ENCODE measurements at places on chromosomes 7 and 10.
A peak's percentile ranks its signal among the peaks of the same experiment; 100 is the strongest.

DNA sequence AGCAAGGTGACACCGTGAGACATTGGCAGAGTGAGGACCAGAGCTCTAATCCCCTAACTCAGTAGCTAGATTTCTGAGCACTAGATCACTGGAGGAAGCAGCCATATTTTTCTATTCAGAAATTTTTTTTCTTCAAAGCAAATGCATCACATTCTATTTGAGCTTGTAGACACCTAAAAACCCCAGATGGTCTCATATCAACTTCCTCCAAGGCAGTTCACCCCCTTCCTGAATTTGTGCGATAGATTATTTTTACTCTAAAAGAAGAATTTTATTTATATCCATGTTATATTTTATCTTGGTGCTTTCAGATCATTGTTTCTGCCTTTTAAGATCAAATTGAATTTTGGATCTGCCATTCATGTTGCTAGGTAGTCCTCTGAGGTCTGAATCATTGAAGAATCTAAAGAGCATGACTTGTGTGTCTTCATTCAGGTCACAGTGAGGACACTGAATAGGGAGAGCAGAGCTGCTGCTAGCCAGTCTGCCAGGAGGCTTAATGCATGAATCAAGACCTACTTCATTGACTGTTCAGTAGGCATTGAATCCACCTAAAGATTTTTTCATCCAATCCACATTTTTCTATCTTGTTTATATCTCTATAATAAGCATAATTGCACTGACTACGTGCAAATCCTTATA is 92.9 kb upstream of the LRRTM3 start:
- peak; percentile 41 for DNase-seq

GRCh38 chr7:1769286-1770200 is 99.5 kb downstream of the ELFN1 start:
- DNase-seq = no peak

DNA sequence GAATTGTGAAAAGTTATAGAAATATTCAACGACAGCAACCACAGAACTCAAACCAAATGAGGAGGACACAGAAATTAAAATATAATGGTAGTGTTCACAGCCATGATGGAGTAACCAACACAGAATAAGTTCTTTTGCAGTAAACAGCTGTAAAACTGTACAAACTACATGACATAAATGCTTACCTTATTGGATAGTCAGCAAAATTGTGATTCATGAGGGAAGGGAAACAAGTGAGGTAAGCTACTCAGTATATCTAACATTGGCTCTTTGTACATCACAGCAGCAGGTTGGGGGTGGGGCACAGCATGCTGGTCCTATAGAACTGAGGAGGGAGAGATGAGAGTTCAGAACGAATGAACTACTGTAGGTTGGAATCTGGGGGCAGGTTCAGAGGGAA is 86.4 kb downstream of the CDC14C start:
- DNase-seq = no peak

DNA sequence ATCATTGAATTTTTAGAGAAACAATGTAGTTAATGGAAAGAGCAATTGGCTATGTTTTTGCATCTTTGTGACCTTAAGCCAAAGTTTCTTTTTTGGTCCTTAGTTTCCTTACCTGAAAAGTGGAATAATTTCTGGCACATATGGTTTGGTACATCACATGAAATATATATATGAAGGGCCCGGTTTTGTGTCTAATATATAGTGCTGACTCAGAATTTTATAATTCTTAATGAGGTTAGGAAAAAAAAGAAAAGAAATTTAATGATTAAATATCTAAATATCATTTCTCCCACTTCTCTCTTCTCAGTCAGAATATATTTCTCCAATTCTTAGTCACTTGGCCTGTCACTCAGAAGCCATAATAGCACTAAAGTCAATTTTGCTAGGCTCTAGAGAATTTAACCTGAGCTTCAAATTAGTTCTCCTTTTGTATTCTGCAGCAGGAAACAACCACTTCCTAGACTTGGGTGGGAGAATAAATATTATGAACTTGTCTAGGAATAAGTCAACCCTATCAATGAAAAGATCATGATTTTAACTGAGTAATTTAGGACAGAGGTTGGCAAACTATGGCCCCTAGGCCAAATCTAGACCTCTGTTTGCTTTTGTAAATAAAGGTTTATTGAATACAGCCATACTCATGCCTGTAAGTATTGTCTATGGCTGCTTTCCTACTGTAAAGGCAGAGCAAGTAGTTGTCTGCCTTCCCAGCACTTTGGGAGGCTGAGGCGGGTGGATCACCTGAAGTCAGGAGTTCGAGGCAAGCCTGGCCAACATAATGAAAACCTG is 34.6 kb downstream of the PPP1R9A start:
- no peak for DNase-seq

- no peak for DNase-seq
These were observed 40.3 kb downstream of the SLC37A3 start for GRCh38 chr7:140358024-140358411.

DNA sequence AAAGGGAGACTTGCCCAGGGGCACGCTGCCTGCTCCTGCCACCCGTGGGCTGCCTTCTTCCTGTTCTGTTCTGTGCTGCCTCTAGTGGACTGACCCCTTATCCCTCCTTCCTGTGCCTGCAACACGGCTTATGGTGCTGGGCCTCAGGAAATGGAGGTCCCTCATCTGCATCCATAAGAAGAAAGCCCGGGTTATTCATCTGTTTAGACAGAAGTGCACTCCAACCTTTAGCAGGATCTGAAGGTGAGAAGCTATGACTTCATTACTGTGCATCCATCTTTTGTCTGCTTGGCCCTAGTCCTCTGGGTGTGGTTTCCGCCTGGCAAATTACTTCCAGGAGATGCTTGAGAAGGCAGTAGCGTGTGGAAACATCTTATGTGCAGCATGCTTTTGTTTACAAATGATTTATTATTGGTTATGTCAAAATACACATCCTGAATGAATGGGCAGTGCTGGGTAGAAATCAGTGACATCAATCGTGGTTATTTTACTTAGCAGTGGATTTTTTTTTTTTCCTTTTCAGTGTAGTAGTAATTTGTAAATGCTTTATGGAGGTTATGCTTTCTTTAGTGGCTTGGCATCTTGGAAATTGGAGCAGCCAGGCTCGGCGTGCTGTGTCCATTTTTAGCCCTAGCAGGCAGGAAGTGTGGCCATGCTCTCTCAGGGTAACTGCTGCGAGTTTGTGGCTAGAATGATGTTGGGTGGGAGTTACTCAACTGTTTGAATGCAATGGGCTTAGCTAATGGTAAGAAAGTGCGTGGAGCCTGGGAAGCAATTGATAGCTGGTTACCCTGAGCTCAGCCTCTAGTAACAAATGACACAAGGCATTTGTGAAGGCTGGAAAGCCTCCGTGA is 12.7 kb downstream of the PTPRE start:
- peak; percentile 81 for DNase-seq

DNA sequence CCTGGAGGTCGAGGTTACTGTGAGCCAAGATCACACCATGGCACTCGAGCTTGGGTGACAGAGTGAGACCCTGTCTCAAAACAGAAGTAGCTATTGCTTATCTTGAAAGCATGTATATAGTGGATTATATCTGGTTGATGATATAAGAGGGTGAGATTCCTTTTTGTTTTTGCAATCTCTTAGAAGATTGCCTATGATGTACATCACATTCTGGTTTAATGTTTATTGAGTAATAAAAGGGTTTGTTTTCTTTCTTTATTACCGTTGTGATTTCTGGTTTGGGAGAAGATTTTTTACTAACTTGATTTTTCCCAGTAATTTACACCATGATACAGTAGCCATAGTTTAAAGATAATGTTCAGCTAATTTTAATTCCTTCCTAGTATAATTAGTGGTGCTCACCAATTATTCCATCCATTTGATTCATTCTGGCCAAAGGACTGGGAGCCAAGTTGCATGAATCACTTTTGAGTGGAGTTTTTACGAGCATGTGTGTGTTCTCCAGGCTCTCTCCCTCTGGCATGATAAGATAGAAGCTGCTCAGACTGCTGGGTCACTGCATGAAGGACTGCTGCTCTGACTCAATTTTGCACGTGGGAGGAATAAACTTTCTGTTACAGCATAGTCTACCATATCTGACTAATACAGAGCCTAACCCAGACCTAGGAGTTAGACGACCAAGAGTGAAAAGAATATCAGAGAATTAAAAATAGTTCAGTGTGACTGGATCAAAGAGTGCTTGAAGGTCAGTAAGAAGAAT is 13.5 kb upstream of the TSPAN13 start:
- peak; percentile 93 for DNase-seq

GRCh38 chr7:157337316-157338149 is 729 bp downstream of the DNAJB6 start:
- peak; percentile 42 for DNase-seq

DNA sequence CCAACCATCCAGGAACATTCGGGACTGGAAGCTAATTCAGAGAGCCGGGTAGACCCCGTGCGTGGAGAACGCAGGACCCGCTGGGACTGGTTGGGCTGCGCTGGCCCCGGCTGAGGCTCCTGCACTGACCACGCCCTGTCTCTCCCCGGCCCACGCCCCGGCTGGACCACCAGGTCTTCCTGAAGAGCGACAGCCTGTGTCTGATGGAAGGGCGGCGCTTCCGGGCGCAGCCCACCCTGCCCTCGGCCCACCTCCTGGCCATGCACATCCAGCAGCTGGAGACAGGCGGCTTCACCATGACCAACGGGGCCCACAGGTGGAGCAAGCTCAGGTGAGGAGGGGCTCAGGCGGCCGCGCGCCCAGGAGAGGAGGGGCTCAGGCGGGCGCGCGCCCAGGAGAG is 10.2 kb upstream of the UTF1 start:
- no peak for DNase-seq

DNA sequence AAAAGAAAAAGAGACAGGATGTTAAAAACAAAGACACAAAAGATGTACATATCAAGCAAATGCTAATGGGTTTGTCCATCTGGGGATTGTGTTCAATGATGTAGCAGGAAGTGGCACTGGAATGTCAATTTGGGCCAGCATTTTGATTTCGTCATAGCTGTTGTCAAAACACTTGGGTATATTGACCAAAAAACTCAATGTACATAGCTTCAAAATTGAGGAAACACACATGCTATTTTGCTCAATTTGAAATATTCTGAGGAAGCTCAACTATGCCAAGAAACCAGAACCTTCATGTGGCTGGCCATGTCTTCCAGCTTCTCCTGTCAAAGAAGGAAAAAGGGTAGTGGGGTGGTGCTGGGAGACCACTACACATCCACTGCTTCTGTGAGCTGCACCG is 212.7 kb upstream of the GHITM start:
- DNase-seq = no peak

GRCh38 chr10:120098232-120098930 is 205.9 kb downstream of the SEC23IP start:
- DNase-seq = no peak

- peak; percentile 55 for DNase-seq
These were observed 1.7 kb upstream of the MYO1G start for GRCh38 chr7:44980393-44981034.

DNA sequence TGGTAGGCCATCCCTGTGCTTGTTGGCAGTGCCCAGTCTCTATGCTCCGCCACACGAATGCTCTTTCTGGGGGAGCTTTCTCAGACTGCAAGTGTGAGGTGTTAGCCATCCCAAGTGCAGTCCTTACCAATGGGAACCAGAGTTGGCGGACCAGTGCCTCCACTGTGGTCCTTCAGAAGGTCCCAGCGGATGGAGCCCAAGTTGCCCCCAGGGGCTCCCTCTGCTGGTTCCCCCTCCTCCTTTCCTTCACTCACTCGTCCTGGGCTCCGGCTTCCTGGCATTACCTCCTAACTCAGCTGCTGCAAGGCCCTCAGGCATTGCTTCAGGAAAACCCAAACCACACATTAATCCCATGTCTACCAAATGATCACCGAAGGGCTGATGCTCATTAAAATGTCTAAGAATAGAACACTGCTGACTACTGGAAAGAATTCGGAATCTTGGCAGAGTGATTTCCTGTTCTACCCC is 139.8 kb downstream of the CUBN start:
- DNase-seq = no peak

- no peak for DNase-seq
These were observed 20.1 kb upstream of the ATXN7L1 start for GRCh38 chr7:105896407-105896911.

DNA sequence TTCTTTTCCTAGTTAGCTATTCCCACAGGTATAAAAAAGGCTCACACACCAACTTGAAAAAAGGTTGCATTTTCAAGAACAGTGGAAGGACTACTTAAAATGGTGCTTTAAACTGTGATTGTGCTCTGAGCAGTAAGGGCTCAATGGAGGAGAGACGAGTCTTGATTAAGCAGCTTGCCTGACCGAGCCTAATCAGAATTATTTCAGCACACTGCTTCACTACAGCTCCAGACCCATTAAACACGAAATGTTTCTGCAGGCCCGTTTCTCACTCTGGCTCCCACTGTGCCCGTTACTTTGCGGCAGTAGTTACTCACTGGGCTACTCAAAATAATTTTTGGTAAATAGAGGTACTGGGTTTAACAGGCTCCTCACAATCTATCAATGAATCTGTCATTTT is 126.0 kb downstream of the NRCAM start:
- no peak for DNase-seq

GRCh38 chr10:89348481-89348880 is 20.7 kb downstream of the IFIT3 start:
- DNase-seq = no peak

DNA sequence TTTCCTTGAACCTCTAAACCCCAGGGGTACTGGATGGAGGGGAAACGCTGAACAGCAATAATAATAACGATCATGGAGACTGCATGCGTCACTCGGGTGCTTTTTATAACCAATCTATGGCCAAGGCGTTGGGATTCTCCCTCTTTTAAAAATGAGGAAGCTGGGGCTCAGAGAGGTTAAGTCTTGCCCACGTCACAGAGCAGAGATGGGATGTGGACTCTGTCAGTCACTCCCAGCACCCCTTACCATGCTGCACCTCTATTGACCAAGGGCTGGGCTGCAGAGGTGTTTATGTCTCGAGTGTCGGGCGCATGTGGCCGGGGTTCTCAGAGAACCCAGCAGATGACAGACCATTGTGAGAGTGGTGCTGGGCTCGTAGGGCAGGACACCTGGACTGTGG is 129.9 kb downstream of the CDH23 start:
- DNase-seq = no peak

DNA sequence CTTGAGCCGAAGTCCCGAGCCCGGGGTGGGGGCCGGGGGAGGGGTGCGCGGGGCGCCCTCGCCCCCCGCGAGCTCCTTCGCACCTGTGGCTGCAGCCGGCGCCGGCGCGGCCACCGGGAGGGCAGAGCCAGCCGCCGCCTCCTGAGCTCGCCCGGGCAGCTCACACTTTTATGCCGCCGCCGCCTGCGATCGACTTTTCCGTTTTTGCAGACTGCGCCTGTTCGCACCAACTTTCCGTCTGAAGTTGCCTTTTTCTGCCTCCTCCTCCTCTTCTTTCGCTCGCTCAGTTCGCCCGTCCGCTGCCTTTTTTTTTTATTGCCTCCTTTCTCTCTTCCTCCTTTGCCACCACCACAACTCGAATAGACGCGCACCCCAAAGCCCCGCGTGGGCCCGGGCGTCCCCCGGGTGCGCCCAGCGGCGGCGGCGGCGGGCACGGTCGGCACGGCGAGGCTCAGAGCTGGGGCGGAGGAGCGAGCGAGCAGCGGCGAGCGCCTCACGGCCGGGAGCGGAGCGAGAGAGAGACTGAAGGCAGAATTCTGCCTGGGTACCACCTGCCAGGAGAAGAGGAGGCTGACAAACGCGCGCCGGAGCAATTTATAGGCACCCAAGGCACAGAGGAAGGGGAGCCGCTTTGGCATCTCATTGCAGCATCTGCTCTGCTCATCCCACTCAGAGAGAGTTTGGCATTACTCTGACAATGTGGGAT is at the start of gene C1QL3:
C1QL3 (minus strand) TSS at position 569 of the 706 bp plus-strand sequence. CDS start 814 bp downstream, outside the sequence.
- DNase-seq = no peak

- DNase-seq = no peak
These were observed 32.9 kb upstream of the LYZL1 start for GRCh38 chr10:29256019-29256418.
